NCI-H446 treated with DMSO at 0.1 percent for 48 hours (cell line): ENCODE measurements at places on chromosomes 2 and 18.

DNA sequence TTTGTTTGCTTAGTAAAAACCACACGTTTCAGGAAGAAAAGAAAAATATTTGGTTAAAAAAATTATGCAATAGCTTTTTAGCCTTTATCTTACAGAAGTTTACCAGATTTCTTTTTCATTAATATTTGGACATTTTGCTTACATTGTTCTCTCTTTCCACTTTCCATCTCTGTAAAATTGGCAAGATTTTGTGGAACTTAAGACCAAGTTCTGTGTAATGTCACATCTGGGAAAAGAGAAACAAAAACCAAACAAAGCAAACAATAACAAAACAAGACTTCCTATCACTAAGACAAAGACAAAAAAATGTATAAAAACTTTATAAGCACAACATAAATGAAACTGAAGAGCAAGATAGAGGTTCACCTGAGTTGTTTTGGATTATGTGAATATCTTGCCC lies 1392.1 kb upstream of the CELF4 start:
- DNase-seq: no peak

DNA sequence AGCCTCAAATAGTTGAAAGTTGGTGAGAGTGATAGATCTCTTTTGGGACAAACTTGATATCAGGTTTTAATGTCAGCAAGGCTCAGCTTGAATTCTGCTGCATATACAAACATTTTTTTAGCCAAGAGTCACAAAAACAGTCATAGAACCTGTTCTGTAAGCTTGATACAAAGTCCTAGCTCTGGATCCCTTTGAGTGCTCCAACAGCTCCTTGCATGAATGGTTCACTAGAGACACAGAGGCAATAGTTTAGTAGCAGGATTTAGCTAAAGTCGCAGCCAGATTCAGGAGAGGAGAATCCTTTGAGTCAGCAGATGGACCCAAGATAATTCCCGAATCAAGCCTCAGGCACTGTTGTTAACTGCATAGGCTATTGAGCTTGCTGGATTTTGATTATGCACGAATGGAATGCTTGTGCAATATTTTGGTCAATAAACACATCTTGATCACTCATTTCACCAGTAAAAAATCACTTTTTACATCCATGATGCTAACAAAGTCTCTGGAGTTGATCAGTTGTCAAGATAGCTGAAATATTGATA lies 148.6 kb downstream of the KLHL14 start:
- DNase-seq: no peak

- no peak for DNase-seq
Measured at GRCh38 chr2:218567797-218568189, 358 bp downstream of the USP37 start.

DNA sequence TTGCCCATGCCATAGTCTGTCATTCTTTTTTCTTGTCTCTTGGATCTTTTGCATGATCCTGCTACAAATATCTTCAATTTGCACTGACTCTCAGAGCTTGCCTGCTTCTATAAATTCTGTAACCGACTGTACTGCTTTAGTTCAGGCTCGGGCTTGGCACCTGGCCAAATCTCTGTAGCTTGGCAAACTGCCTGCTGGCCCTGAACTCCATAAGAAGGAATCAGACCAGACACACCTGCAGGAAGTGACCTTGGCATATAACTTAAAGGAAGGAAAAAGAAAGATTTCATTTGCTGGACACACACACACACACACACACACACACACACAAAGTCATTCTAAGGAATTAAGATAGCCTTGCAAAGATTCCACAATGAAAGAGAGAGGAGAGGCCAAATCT lies 291.2 kb upstream of the DDX18 start:
- no peak for DNase-seq

DNA sequence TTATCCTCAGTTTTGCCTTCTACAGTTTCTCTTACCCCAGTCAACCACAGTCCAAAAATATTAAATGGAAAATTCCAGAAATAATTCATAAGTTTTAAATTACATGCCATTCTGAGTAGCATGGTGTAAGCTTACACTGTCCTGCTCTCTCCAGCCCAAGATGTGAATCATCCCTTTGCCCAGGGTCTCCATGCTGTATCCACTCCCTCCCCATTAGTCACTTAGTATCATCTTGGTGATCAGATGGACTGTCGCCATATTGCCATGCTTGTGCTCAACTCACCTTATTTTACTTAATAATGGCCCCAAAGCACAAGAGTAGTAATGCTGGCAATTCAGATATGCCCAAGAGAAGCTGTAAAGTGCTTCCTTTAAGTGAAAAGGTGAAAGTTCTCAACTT lies 18.5 kb upstream of the CCNT2 start:
- no peak for DNase-seq

DNA sequence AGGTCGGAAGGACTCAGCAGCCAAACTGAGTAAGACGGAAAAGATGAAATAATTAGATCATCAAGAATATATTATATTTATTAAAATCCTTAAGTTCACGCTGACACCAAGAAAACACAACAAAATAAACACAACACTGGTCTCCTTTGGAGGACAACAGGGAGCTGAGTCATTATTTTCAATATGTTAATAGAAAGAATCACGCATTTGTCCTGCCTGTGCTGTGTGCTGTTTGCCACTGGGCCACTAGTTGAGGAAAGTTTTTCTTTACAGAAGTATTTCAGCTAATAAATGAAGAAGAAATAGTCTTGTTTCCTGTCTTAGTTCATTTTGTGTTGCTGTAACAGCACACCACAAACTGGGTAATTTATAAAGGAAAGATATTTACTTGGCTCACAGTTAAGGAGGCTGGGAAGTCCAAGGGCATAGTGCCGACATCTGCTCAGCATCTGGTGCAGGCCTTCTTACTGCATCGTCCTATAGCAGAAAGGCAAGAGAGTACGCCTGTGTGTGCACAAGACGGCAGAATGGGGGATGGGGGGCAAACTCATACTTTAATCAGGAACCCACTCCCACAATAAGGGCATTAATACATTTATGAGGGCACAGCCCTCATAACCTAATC lies 88.0 kb downstream of the TCF7L1 start:
- DNase-seq: no peak

- DNase-seq: no peak
Measured at GRCh38 chr2:100953406-100954043, 48.6 kb upstream of the RPL31 start.

GRCh38 chr2:38260972-38261371 lies 116.1 kb downstream of the ATL2 start:
- DNase-seq: no peak

- no peak for DNase-seq
Measured at GRCh38 chr18:58495634-58496033, 133.3 kb downstream of the ALPK2 start.

DNA sequence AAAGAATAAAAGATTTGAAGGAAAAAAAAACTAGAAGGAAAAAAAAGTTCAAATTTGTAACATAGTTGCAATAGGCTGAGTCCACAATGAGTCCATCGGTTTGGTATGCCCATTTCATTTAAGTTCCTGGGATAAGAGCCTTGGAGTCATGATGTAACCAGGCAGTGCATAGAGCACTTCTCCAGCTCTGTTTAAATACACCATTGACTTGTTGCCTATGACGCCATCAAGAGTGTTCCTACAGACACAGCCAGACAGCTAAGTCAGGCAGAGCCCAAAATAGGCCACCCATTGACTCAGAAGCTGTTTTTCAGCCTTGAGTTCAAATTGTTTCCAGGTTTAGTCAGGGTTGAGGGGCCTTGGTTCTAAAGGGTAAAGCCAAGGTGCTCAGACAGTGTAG lies 44.9 kb downstream of the SOCS6 start:
- no peak for DNase-seq

GRCh38 chr2:200308546-200309295 lies 2.2 kb downstream of the SPATS2L start:
- DNase-seq: no peak

GRCh38 chr2:209519906-209520305 lies 96.1 kb downstream of the MAP2 start:
- DNase-seq: peak; percentile 90

- no peak for DNase-seq
Measured at GRCh38 chr2:106885329-106885728, 638 bp downstream of the ST6GAL2 start.

DNA sequence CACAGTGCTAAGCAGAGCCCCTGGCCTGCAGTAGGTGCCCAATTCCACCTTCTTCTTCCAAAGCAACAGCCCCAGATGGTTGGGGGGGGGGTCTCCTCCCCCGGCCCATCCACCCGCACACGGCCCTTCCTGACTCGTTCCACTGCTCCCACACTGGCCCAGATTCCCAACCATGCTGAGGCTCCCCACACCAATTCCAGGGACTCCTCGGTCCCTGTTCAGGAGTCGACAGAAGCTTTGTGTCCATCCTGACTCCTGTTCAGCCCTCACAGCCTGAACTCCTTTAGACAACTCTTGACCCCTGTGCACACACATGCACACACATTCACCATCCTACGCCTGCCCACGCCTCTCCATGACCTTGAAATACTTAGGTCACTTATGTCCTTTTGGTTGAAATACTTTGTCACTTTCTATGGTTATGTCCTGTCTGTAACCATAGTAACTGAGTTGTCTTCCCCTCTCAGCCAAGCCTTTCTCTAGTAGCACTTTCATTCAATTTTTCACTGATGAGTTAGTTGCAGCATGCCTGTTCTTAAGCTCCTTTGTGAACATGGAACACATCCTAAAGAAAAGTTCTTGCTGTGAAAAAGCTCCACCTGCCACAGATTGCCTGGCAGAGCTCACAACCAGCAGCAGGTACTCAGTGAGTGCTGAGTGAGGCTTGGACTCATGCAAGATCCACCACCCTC lies 225.8 kb downstream of the SEPTIN10 start:
- no peak for DNase-seq

DNA sequence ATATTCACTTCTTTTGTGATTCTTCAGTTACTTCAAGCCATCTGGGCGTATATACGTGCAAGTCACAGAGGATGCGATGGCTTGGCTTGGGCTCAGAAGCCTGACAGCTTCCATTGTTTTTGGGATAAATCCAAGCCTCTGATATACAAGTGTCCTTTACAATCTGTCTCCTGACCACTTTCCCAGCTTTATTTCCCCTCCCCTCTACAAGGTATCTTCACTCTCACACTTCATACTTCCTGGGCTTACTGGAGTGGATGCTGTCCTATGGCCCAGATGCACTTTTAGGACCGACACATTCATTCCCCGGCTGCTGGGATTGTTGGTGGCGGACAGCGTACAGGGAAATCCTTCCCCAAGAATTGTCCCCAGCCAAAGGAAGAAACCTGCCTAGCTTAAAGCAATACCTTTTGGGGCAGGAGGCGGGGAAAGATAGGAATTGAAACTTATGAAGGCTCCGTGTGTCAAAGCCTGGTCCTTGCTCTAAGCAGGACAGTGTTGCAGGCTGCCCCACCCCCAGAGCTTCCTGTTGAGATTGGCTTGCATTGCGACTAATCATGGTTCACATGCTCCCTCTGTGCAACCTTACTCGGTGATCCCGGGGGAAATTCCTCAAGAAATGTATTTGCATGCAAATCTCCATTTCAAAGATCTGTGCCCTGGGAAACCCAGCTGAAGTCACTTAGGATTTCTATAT lies 802.9 kb upstream of the ID2 start:
- no peak for DNase-seq

DNA sequence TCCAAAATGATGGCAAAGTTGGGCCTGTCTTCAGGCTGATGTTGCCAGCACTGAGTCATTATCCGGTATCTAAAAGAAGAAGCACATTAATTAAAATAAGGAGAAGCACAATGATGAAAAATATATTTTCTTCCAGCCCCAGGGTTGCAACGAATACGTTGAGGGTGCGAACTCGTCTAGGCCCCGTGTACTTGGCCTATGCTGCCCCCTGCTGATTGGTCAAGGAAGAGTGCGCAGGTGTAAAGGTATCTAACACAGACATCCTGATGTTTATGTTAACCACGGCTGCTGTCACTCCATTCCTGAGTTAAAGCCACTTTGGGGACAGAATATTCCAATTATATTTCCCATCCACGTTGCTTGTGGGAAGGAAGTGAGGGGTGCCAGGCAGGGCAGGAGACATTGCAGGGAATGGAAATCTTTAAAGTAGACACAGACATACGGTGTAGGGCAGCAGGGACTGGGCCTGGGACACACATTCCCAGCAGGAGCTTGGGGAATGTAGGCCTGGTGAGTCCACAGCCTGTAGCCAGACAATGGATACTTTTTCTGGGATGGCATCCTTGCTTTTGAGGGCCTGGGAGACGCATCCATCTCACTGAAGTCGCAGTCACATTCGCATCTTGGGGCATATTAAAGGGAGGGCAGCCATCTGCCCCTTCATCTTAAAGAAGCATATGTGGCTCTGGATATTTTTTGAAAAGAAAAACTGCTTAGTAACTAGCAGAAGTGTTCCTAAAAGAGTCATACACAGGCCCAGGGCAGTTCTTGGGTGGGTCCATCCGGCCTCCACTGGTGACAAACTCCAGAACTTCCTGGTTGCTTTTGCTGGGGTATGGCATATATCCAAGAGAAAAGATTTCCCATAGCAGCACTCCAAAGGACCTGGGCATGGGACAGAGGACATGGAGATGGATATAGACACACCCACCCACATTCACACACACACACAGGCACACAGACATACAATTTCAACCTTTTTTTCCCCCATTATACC lies 81.9 kb downstream of the CLIP4 start:
- DNase-seq: no peak

- DNase-seq: no peak
Measured at GRCh38 chr18:27447930-27448329, 262.8 kb upstream of the CHST9 start.

DNA sequence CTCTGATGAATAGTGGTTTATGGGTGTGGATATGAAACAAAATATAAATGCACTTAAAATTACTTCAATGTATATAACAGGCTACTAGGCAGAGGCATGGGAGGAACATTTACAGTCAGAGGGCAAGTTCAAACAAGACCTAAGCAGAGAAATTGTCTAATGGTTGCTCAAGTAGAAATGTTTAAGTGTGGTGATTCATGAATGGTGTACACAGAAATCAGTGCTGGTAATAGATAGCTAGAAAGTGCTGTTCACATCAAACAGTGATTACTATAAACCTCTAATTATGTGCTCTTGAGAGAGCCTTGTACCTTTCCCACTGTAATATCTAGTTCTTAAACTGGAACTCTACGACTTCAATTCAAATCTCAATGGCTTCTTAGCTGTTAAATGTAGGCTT lies 485.1 kb downstream of the NRXN1 start:
- DNase-seq: peak; percentile 56
